ENCODE measurements at places on chromosomes 4 and X.

DNA sequence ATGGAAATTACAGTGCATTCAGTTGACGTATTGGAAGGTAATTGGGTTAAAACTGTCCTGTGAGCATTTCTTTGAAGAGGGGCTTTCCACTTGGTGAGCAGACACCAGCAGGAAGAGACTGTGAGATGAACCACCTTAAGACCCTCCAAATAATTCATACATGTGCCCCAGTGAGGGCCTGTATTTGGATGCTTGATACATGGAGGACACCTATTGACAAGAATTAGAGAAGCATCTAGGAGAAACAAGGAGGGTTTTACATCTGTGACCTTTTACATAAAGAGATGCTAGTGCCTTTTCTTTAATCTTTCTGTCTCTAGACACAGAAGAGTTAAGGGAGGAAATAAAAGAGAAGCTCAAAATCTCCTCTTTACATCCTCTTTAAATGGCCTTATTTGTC lies 1115.3 kb upstream of the IGFBP7 start:
- no peak for DNase-seq

GRCh38 chr4:42470023-42470422 lies 72.7 kb downstream of the SHISA3 start:
- no peak for DNase-seq

- DNase-seq: no peak
Measured at GRCh38 chrX:18294893-18295292, 59.6 kb downstream of the SCML2 start.

- no peak for DNase-seq
Measured at GRCh38 chr4:83860200-83860599, 324.3 kb downstream of the GPAT3 start.

- DNase-seq: no peak
Measured at GRCh38 chrX:130179579-130180215, 7.9 kb downstream of the RAB33A start.

- DNase-seq: no peak
Measured at GRCh38 chr4:139207247-139207646, 30.2 kb upstream of the ELF2 start.

GRCh38 chr4:170398218-170398617 lies 308.5 kb upstream of the AADAT start:
- no peak for DNase-seq

- no peak for DNase-seq
Measured at GRCh38 chr4:4759232-4759631, 100.2 kb upstream of the MSX1 start.

DNA sequence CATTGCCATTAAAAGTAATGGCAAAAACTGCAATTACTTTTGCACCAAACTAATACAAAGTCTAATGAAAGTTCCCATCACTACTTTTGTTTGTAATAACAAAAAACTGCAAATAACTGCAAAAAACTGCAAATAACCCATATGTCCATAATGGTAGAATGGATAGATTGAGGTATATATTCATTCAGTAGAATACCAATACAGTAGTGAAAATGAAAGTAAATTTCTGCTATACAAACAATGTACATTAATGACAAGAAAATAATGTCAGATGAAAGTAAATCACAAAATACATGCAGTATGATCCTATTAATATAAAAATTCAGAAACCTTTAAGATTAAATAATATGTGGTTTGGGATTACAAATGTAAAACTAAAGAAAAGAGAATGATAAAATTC lies 41.3 kb upstream of the CEP135 start:
- no peak for DNase-seq

DNA sequence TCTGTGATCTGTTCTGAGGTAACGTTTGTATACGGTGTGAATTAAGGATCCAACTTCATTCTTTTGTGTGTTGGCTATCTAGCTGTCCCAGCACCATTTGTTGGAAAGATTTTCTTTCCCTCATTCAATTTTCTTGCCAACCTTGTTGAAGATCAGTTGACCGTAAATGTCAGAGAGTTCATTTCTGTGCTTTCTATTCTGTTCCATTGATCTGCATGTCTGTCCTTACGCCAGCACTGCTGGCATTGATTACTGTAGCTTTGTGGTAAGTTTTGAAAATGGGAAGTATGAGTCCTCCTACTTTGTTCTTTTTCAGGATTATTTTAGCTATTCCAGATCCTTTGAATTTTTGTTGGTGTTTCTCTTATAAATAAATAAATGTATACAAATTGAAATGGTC lies 60.8 kb downstream of the MTMR1 start:
- DNase-seq: peak; percentile 20

DNA sequence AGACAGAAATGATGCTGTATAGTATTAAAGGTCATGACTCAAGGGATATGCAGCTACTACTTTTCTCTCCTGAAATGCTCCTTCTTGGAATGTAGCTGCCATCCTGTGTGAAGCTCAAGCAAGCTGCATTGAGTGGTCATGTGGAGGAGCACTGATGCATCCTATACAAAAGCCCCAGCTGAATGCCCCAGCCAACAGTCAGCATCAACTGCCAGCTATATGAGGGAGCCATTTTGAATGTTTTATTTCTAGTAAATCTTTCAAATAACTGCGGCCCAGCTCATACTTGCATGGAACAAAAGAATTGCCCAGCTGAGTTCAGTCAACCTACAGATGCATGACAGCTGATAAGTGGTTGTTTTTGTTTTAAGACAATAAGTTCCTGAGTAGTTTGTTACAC lies 165.0 kb upstream of the GEMIN8 start:
- DNase-seq: no peak

DNA sequence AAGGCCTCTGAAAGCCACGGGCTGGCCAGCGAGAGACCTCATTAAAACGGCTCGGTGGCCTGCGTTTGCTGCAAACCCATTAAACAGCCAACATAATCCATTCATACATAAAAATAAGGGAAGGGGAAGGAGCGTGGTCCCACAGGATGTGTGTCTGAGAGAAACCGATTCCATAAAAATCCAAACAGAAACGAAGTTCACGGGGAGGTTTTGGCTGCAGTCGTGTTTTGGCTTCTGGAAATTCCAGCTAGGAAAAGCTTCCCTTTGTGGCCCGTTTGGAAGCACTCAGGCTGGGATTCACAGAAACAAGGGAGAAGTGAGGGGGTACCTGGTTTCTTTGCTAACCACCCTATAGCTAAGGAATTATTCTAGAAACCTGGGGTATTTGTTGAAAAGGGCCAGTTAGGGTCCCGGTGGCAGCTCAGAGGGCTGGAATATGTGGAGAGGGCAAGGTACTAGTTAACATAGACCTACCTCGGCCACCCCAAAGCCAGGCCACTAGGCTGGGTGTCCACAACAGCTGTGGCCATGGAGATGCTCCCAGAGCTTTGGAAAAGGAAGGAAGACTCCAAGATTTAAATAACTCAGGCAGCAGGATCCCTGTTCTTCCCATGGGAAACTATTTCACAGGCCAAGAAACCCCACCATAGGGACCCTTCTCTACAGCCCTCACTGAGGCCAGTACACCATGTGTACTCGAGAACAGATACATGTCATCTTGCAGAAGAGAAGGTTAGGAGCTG lies 166.8 kb downstream of the BCOR start:
- no peak for DNase-seq

DNA sequence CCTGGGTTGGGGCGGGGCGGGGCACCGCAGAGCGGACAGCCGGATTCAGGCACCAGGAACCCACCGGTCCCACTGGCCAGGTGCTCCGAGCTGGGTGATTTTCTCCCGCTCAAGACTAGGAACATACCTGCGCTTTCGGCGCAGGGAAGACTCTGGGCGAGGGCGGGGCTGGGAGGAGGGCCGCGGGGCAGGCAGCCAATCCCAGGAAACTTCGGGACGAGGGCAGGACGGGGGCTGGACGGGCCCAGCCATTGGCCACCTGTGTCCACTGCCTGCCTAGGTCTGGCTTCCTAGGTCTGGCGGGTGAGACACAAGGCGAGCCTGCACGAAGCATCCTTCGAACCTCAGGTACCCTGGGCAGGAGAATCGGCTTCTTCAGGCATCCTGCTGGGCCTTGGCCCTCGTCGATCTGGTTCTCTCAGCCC lies 274 bp upstream of the ERVMER34-1 start:
- DNase-seq: no peak

DNA sequence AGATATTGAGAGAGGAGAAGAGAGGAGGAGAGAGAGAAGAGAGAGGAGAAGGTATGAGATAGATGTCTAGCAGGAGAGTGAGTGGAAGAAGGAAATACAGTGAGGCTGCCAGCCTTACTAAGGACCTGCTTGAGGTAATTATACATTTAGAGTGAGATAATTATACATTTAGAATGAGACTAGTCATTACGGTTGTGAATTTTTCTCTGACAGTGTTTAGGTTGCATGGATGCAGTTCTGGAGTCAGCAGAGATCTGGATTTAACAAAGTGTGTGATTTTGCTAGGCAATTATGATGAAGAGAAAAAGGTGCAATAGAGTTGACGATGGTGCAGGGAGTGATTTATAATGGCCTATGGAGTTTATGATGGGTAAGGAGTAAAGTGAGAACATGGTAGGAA lies 187.1 kb upstream of the ARX start:
- no peak for DNase-seq

- DNase-seq: peak; percentile 42
Measured at GRCh38 chr4:16206848-16207247, 19.4 kb downstream of the TAPT1 start.

DNA sequence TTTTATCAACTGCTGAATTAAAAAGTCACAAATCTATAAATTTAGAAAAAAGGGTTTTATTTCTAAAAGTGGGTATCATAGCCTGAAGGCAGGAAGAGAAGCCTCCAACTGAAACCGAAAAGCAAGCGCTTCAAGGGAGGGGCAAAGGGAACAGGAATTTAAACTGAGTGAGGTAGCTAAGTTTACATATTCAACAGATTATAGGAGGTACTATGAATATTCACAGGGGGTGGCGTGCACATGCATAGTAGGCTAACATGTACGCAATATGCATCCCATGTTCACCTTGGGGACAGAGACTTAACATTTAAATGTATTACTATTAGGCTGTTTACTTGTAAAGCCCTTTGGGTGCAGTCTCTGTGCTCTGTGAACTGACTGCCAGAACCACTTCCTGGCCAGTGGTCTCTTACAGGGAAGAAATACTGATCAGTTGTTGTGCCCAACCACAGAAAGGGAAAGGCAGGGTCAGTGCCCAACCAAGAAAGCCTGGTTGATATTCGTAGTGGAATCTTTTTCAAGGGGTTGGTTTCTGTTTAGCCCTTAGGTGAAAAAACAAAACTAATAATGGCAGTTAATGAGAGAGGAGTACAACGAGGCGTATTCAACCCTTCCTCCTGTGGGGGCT lies 168.7 kb upstream of the GALNTL6 start:
- no peak for DNase-seq

DNA sequence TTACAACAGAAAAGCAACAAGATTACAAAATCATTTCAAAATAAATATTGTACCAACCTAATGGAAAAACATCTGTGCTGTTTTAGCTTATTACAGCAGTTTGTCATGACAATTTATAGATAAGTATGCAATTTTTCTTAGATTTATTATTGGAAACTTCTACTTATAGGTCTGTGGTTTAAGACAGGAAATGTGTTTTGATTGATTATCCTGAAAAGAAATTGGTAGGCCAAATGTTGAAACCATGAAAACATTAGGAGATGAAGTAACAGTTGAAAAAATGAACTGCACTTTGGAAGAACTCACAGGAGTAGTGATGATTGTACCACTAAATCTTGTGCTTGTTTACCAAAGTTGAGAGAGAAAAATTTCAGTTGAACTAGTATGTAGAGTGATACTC lies 162.2 kb upstream of the GIMD1 start:
- DNase-seq: peak; percentile 92

DNA sequence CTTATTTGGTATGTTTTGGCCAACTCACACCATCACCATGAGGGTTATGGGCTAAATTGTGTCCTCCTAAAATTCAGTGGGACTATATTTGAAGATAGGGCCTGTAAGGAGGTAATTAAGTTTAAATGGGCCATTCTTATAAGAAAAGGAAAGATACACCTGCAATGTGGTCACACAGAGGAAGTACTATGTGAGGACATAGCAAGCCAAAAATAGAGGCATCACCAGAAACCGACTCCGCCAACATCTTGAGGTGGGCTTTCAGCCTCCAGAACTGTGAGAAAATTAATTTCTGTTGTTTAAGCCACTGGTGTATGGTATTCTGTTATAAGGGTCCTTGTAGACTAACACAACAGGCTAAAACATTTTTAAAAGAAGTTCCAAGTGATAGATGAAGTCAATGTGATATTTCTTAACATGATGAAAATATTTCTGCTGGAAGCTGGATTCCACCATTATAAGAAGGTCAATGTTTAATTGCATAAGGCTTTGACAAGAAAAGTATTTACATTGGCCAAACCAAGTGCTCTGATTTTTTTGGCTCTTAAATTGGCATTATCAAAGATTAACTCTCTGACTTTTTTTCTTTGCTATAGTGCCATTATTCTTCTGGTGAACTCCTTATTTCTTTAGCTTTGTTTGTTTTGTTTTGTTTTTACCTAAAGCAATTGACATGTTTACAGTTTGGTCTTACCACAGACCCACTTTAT lies 540.9 kb downstream of the PPARGC1A start:
- DNase-seq: no peak

DNA sequence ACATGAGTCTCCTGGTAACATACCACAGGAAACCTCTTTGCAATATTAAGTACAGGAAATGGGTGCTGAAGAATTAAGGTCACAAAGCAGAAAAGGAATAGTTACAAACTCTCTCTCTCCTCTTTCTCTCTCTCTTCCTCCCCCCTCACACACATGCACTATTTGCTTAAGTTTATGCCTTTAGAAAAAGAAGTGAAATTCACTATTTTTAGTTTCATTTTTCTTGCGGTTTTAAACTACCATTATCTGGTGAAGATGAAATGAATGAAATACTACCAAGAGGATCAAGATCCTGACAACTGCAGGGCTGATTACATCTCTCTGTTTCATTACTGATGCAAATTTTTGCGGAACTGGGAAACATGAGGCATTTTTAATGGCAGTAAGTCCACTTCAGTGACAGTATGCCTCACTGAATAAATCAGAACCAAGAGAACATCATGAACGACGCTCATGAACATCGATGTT lies 64.3 kb upstream of the FTHL17 start:
- DNase-seq: no peak

GRCh38 chr4:103996064-103996463 lies 276.3 kb upstream of the TACR3 start:
- DNase-seq: no peak

- no peak for DNase-seq
Measured at GRCh38 chr4:128458816-128459215, 171.2 kb upstream of the PGRMC2 start.

- DNase-seq: peak; percentile 15
Measured at GRCh38 chrX:115067812-115068211, 50.4 kb upstream of the IL13RA2 start.
